ENCODE measurements at places on chromosomes 4 and X.

DNA sequence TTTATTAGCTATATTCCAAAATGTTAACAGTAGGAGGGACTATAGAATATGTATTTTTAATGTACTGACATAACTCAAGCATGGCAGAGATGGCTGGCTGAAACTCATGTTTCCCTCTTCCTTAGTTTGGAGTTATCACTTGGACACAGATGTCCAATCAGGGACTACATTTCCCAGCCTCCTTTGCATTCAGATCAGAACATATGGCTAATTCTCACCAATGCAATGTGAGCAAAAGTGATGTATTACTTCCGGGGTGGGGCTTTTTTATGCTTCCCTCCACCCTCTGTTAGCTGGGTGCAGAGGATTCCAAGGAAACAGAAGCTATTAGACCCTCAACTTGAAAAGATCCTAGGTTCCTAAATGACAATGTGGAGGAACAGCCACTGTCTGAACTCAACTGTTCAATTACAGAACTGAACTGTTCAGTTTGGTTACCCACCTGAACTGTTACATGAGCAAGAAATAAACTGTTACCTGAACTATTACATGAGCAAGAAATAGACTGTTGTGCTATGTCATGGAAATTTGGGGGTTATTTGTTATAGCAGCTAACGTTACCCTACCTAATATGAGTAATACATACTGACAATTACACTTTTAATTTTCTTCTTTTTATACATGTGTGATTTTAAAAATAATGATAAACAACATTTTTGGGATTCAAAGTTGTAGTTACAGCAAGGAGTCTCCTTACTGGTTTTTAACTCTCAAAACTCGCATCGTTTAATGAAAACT, 29.6 kb upstream of the ERVMER34-1 start:
- no peak for DNase-seq

DNA sequence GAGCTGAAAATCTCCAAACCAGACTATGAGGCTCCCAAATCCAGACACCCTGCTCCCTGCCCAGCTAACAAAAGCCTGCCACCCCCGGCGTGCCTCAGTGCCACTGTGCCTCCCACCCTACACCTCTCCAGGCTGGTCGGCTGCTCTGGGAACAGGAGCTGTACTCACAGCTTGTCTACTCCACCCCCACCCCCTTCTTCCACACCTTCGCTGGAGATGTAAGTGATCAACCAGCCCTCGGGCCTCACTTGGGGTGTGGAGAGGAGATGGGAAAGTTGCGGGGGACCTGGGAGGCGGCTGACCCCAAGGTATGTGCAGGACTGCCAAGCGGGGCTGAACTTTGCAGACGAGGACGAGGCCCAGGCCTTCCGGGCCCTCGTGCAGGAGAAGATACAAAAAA, 1.8 kb downstream of the WAS start:
- no peak for DNase-seq

DNA sequence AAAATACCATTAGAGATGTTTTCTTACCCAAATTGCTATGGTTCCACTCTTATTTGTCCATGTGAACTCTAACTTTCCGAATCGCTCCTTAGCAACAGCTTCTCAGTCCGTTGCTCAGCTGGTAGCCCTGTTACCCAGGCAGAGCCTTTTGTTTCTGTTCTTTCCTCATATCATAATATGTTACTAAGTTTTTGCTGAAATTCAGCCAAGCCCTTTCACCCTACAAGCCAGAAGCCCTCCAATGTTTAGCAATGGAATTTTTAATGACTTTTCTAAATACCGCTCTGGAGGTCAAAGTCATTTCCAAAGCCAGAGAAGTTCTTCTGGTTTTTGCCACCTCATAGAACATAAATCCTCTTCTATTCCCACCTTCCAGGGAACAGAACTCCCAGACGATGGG, 1029.5 kb downstream of the C4orf33 start:
- DNase-seq = no peak

- DNase-seq = no peak
Measured at GRCh38 chrX:97863261-97863660, 979.6 kb downstream of the RPA4 start.

DNA sequence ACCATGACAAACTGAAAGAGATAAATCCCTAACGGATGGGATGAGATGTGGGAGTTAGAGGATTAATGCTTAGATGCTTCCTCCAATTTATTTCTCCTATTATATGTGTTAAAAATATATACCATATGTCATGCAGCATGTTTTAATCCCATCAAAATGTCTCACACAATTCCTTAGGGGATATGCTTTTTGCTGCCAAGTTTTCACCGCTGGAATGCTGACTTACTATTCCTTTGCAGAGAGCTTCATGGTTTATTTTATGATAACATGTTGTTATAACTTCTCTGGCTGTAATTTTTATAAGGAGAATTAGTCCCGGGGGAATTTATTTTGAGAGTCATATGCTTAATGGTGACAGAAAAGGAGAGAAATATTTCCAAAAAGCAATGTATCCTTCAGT, 670.3 kb downstream of the IL1RAPL1 start:
- DNase-seq = no peak

GRCh38 chrX:129755779-129756650, 17.2 kb downstream of the XPNPEP2 start:
- DNase-seq = peak; percentile 53

DNA sequence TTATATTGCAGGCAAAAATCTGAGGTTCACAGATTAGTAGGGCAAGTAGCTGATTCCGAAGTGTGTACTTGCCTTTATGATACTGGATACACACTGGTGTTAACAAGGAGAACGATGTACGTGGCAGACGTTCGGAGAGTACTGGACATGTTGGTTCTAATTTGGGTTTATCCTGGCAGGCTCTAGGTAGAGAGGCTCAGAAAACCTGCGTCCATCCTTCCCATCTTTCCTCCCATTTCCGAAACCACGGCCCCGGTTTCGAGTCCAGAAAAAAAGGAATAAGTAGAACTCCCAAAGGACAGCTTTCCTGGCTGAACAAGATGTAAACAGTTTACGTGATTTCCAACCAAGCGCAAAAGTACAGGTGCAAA, 351 bp upstream of the SLC30A9 start:
- peak; percentile 23 for DNase-seq

DNA sequence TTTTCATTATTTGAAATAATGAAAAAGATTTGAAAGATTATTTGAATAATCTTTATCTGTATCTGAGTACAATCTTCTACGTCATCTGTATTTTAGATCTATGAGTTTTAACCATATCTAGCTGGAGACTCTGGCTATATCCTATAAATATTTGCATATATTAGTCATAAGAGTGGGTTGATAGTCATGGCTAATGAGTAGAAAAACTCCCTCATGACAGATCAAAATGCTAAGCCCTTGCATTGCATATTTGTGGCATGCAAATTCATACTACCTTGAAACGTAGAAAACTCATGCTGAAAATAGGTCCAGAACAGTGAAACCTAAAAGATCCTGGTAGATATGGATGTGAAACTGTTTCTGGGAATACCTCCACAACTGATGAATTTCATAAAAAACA, 291.3 kb downstream of the GALNTL6 start:
- no peak for DNase-seq

GRCh38 chr4:57214654-57215411, 104.6 kb upstream of the IGFBP7 start:
- no peak for DNase-seq

DNA sequence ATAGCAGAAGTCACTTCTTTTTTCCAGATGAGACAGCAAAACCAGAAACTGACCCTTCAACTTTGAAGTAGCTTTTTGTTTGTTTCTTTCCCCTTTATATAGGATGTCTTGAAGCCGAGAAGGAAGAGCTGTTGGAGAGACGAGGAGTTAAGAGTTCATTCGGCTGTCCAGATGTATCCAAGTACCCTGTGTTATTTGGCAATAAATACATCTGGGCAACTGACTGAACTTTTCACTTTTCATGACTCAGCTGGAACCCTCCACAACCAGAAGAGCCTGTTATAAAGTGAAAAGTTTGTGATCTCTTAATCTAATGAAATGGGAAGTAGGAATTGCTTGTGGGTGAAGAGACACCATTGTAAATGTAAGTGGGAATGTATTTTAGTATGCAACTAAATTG, 131.2 kb downstream of the HTR2C start:
- DNase-seq = no peak

- DNase-seq = no peak
Measured at GRCh38 chr4:77047037-77047436, 28.8 kb downstream of the CCNI start.

- no peak for DNase-seq
Measured at GRCh38 chr4:11801466-11802446, 373.1 kb upstream of the HS3ST1 start.

- DNase-seq = peak; percentile 63
Measured at GRCh38 chrX:118974908-118975671, 672 bp downstream of the LONRF3 start.

- DNase-seq = no peak
Measured at GRCh38 chrX:11212741-11213140, 80.5 kb upstream of the AMELX start.

DNA sequence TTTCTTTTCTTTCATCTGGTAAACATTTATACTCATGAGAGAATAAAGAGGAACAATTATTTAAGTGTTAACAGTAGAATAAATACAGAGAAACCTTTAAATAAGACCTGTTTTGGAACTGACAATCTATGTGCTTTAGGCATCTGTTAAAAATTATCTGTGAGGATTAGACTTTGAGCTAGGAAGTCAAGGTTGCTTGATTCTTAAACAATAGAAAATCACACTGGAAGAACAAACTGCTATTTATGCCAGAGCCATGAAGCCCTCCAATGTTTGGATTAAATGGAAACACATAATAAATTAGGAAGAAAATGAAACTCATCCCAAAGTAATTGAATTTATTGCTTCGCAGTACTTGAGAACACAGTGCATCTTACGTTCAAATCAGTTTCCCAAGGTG, 207.2 kb upstream of the NPY2R start:
- no peak for DNase-seq

DNA sequence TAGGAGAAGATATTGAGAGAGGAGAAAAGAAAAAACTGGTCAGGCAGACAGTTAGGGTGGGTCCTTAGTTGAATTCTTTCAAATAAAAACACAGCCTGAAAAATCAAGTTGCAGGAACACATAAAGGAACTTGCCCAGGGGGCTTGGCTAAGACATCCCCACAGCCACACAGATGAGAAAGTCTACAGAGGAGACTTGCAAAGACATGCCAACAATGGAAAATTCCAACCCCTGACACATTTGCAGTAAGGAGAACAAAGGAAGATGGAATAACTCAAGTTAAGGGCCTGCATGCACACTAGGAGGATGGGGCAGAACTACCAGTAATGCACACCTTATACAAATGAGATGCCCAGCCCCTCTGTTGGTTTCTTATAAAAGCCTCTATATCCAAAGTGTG, 197.6 kb downstream of the CPXCR1 start:
- no peak for DNase-seq

- DNase-seq = no peak
Measured at GRCh38 chr4:48025005-48025404, 8.4 kb downstream of the NIPAL1 start.

- DNase-seq = no peak
Measured at GRCh38 chrX:966396-967070, 245.9 kb downstream of the CRLF2 start.

DNA sequence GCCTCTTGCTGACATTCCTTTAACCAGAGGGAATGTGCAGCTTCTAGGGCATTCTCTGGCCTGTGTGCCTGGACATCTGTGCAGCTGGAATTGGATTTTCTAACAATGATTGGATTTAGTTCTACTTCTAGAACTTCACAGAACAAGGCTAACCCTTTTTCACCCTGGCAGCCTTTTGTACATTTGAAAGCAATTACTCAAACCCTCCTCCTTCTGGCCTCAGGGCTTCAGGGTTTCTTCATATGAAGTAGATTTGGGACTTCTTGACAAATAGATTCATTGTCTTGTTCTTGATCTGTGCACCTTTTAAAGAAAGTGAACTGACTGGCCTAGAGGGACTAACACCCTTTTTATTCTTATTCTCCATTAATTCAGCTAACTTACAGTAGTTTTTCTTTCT, 30.1 kb downstream of the SPATA18 start:
- no peak for DNase-seq

DNA sequence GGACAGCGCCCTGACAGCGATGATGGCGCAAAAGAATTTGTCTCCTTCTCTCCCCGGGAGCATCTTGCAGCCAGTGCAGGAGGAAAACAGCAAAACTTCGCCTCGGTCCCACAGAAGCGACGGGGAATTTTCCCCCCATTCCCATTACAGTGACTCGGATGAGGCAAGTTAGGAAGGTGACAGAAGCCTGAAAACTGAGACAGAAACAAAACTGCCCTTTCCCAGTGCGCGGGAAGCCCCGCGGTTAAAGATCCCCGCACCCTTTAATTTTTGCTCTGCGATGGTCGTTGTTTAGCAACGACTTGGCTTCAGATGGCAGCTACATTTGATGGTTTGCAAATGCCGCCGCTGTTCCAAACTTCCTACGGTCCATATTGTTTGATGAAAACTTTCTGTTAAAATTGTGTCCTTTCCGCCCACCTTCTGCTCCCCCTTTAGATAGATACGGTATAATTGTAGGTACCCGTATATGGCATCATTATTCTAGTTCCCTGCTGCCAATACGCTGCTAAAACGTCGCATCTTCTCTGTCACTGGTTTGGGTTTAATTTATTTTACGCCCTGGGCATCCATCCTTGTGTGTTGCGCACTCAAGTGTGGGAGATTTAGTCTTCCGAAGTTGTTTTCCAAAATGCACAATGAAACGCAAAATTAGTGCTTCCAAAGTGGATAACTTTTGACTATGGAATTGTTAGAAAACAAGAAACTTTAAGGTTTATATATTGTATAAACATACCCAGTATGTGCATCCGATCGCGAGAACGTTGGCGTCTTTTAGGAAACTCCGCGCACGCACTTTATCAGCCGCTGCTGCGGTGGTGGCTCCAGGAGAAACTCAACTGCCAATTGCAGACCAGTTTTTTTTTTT, 1.5 kb downstream of the ATOH1 start:
- DNase-seq = no peak

GRCh38 chr4:1608821-1609500, 75.2 kb downstream of the FAM53A start:
- DNase-seq = no peak

GRCh38 chrX:120468479-120468824, 644 bp downstream of the LAMP2 start:
- no peak for DNase-seq

- DNase-seq = no peak
Measured at GRCh38 chr4:187929024-187929423, 66.5 kb upstream of the ZFP42 start.

GRCh38 chr4:75867130-75867529, 35.1 kb downstream of the PPEF2 start:
- no peak for DNase-seq

DNA sequence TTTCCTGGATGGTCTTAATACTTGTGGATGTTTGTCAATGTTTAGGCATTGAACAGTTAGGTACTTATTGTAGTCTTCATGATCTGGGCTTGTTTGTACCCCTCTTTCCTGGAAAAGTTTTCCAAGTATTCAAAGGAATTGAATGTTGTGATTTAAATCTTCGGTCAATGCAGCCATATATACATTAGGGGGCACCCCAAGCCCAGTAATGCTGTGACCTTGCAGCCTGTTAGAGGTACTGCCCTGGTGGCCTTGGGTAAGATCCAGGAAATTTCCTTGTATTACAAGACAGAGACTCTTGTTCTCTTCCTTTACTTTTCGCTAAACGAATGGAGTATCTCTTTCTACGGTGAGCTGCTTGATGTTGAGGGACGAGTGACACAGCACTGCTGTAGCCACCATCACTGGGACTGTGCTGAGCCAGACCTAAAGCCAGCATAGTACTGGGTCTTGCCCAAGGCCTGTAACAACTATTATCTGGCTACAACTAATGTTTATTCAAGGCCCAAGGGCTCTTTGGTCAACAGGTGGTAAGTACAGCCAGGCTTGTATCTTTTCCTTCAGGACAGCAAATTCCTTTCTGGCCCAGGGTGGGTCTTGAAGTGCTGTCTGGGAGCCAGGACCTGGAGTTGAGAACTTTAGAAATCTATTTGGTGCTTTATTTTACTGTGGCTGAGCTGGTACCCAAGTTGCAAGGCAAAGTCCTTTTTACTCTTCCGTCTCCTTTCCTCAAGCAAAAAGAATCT, 118.3 kb upstream of the ATOH1 start:
- no peak for DNase-seq

All from activated naive CD4-positive, alpha-beta T cell treated with anti-CD3 and anti-CD28 coated beads, Interleukin-2, amount 10 ng/mL, durations not matched to agents 7 days and 5 days (primary cell).